Cerebellum (tissue), 4 donors: ENCODE measurements at places on chromosomes 13 and 19.

- no peak for DNase-seq
Observed at GRCh38 chr19:4911314-4911713, 2.0 kb downstream of the UHRF1 start.

GRCh38 chr13:26653310-26653709 lies 95.8 kb downstream of the WASF3 start:
- DNase-seq: no peak

- no peak for DNase-seq
Observed at GRCh38 chr19:48558018-48558684, 6.2 kb downstream of the SULT2B1 start.

GRCh38 chr19:47608969-47609905 lies at the start of gene BICRA:
BICRA (plus strand) TSS chr19:47609134; CDS start chr19:47673575, 64,441 bp downstream.
- DNase-seq: peak; percentile 86

GRCh38 chr13:99982036-99982730 lies 599 bp downstream of the ZIC2 start:
- no peak for DNase-seq

DNA sequence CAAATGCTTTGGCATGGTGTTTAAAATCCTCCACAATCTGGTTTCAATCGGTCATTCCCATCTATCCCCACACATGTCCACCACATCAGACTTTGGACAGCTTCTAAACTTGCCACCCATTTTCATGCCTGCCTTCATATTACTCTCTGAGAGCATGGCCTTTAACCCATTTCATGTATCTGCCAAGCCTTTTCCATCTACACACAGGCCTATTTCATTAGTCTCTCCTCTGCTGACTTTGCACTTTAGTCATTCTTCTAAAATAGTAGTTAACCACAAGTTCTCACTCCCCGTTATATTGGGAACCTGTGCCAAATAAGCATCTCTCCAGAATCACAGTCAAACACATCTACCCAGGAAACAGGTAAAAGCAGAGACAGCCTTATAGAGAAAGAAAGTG lies 142.2 kb downstream of the MZT1 start:
- no peak for DNase-seq

GRCh38 chr19:40685563-40685962 lies 4.9 kb downstream of the NUMBL start:
- DNase-seq: no peak

DNA sequence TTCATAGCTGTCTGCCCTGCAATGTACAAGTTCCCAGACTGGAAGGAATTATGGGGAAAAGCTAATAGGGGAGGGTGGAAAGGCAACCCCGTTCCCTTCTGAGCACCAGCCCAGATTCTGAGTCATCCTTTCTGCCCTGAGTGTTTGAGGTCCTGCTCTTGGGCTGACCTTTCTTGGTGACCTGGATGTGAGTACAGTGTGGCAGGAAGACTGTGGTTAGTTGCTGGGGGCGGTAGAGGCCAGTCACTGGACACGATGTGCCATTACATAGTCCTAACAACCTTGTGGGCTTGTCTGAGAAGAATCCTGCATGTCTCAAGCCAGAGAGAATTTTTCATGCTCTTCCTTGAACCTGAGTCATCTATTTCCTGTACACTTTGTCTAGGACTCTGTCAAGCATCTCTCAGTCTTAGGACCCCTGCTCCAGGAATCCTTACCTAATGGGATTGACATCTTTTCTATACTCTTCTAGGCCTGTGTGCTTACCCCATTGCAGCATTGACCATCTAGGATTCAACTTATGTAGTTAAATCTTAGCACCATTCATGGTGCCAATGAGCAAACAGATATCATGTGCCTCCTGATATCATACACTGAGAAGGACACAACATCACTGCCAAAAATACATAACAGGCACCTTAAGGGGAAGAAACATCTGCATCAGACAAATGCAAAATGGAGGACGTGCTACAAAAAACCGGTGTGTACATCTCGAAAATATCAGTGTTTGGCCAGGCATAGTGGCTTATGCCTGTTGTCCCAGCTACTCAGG lies 8.1 kb upstream of the ANGPTL4 start:
- DNase-seq: no peak

DNA sequence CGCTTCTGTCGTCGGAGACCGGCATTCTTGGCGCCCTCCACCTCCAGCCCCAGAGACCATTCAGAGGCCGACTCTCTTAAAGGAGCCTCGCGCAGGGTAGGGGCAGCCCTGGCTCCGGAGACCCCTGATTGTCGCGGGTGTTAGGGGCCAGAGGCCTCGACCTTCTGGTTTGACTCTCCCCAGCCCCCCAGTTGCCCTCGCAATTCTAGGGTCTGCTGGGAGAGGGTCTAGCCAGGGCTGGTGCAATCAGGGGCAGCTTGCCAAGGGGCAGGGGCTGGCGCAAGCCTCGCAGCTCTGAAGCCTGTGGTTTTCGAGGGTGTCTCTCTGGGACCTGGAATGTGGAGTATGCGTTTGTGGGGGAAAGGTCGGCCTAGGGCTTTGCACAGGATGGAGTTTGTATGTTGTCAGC lies 1.6 kb upstream of the SLC7A10 start:
- DNase-seq: no peak

DNA sequence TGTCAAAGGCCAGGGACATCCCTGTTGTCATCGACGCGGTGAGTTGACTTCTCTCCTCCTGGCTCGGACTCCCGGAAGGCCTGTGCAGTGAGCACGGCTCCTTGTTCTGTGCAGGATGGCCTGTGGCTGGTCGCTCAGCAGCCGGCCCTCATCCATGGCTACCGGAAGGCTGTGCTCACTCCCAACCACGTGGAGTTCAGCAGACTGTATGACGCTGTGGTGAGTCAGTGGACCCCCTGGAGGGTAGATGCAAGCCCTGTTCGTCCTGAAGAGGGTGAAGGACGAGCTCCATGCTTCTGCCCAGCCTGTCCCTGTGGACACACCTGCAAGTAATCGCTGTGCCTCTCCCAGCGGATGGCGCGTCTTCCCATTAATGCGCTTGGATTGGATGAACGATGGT lies 19.2 kb downstream of the NAXD start:
- no peak for DNase-seq

GRCh38 chr13:32737111-32737571 lies 150.9 kb downstream of the PDS5B start:
- no peak for DNase-seq

DNA sequence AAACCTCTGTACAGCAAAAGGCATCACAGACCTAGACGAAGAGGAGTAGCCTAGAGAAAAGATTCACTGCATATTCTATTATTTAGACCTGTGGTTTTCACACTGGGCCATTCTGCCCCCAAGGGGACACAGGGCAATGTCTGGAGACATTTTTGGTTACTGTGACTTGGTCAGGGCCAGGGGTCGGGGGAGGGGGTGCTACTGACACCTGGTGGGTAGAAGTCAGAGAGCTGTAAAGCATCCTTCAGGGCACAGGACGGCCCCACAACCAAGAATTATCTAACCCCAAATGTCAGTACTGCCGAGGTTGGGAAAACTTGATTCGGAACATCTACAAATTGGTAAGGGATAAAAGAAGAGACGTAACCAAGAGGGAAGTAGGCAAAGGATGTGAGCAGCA lies 11.3 kb downstream of the ELAVL1 start:
- DNase-seq: no peak

- no peak for DNase-seq
Observed at GRCh38 chr19:42419309-42419708, 7.9 kb downstream of the LIPE start.

- no peak for DNase-seq
Observed at GRCh38 chr13:68030152-68030809, 800.1 kb upstream of the PCDH9 start.

DNA sequence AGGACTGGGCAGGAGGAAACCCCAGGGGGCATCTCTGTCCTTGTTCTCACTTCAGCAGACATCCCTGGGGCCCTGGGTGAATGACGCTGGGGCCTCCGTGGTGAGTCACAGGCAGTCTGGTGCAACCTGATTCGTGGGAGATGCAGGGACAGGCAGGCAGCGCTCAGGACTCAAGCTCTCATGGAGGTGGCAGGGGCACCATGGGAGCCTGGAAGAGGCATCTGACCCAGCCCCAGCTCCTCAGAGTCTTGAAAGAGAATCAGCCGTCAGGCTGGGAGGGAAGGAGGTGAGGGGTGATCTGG lies 14.0 kb upstream of the PTOV1 start:
- DNase-seq: no peak

DNA sequence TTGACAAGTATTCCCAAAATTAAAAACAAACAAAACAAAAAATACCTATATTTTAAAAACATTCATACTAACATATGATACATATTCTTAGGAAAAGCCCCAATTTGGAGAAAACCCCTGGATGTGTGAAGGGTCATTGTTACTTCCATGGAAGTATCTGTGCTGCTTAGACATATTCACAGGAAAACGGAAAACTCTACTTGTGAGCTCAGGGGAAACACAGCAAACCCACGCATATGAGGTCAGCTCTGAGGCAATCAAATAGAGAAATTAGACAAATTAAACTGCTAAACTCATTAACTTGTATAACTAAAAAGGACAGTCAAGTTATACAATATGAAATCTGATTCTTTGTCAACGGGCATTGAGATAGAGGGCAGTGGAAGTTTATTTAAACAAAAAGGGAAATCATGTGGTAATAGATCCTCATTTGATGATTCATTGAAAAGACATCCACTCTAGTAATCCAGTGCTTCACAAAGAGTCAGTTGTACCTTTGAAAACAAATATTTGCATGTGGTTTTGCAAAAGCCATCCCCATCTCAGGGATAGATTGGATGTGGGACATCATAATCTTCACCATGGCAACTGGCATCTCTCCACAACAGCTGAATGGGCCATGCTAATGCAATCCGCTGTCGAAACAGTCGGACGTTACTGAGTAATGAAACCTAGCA lies 423.4 kb downstream of the ITGBL1 start:
- no peak for DNase-seq

DNA sequence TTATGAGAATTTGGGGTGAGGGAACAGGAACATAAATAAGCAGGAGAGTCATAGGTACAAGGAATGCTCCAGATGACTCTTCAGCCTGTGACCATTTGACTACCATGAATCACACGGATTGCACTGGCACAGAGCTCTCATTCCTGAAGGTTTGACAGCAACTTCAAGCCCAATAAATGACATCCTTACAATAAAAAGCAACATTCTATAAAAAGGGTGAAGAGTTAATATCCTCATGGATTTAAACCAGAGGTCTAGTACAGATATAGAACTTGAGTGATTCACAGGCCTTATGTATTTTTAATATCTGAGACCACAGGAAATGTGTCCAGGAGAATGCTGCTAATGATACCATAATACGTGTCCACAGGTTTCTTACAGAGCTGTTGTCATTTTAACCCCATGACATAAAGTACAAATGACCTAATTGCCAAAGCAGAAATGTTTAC lies 158.1 kb downstream of the IRS2 start:
- DNase-seq: no peak

DNA sequence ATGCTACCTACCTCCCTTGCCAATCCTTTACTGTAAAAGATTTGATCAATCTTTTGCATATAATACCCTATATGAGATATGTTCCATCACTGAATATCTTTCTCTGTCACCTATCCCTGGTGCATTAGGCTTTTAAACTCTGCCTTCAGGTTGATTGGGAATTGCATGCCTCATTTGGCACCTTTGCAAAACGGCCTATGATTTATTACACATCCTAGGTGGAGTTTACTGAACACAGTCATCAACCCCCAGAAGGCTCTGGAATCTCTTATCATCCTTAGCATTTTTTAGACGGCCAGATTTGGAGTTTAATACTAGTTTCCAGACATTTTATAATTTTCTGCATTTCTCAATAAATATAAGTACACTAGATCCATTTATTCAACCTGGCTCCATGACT lies 448.4 kb upstream of the SLC10A2 start:
- DNase-seq: no peak

DNA sequence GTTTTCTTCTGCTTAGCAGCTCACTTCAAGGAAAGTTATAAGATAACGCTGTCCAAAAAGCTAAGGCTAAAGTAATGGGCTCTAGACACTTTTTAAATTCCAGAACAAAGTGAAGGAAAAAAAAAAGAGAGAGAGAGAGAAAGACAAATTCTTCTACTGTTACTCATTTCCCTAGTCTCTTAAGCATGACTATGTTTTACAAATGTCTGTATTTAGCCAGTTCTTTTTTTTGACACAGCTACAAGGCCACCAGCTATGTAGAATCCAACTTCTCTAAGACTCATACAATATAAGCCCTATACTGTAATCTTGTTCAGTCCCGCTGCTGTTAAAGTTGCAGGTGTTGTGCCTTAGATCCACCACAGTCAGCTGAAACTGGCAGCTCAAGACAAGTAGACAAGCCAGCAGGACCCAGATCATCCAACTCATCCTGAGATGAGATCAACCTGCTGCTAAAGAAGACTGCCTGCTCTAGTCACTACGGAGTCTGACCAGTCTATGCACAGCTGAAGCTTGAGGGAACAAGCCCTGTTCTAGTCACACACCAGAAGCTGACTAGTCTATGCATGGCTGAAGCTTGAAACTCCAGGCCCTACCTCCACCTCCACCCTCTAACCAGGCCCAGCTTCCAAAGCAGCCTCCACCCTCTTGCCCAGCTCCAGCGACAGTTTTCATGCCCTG lies 10.3 kb upstream of the ZNF83 start:
- no peak for DNase-seq

GRCh38 chr13:31053091-31053490 lies 108.6 kb downstream of the HSPH1 start:
- DNase-seq: peak; percentile 76

DNA sequence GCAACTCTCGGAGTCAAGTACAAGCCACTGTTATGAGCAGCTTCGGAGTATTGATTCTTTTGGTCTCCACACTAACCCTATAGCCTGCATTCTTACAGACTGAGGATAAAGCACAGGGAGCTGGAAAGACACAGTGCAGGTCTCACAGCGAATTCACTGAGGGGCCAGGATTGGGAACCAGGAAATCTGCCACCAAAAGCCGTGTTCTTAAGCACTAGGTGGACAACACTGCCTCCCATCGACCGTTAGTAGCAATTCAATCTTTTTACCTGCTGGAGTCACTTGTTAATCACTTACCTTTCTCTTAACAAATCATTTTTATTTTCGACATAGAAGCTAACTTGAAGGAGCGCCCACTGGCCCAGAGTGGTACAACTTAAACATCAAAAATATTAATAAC lies 6.3 kb downstream of the PMIS2 start:
- peak; percentile 62 for DNase-seq

DNA sequence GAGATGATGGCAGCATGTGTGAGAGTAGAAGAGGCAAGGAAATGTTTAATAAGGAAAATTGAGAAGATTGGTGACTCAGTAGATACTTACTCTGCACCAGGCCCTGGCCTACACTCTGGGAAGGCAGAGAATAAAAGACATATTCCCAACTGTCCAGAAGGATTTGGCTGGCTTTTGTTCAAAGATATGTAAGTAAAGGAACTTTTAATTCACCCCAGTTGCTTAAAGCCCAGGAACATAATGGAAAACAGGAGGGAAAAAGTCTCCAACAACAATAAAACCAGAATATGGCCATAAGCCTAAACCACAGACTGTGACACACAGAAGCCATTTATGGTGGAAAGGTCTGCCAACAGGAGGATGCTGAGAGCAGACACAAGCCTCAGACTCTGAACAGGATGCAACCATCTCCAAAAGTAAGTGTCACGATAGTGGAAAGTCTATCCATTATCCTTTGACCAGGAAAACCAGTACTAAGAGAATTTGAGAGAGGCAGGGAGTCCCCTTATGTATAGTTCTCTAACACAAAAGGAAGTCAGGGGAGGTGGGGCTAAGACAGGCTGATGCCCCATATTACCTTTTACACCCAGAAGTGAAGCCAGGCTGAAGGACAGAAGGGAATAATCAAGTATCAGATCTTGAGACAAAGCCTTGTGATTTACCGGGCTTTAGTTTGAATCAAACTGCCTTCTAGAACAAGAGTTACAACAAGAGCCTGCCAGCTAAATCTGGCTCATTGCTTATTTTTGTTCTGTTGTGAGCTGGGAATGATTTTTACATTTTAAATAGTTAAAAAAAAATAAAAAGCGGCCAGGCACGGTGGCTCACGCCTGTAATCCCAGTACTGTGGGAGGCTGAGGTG lies 169.5 kb upstream of the STARD13 start:
- DNase-seq: no peak
